ENCODE measurements at places on chromosomes 3 and 15.

GRCh38 chr3:140128631-140129030 is 193.6 kb downstream of the CLSTN2 start:
- DNase-seq: peak; percentile 11

DNA sequence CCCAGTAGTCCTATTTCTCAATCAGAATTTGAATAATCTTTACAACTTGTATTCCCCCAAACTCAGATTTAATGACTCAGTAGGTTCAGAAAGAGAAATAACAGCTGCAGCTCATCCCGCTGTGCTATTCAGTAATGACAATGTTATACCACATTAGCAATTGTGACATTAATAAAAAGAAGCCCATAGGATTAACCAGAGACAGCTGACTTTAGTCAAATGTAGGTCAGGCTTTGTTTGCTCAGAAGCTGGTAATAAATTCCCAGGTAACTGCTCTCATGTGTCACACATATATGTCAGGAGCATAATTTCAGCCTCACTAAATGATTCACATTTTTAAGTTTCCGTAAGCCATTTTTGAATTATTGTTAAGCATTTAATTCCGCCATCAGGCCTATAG is 222.0 kb upstream of the UBE2E2 start:
- no peak for DNase-seq

DNA sequence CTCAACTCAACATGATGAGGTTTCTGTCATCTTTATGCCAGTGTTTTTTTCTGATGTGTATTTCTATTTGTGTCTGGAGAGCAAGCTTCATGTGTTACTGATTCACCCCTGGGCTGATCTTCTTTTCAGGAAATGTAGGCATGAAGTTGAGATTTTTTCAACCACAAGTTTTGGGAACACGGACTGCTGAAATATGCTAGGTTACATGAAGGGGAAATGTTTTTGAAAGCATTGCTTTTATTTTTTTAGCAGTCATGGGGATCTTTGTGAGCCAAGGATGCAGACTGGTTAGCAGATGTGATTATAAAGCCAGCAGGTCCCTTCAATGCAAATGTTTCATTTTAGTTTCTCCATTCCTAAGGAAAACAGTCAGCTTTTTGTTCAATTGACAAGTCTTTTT is 219.3 kb upstream of the COL8A1 start:
- DNase-seq: peak; percentile 90

DNA sequence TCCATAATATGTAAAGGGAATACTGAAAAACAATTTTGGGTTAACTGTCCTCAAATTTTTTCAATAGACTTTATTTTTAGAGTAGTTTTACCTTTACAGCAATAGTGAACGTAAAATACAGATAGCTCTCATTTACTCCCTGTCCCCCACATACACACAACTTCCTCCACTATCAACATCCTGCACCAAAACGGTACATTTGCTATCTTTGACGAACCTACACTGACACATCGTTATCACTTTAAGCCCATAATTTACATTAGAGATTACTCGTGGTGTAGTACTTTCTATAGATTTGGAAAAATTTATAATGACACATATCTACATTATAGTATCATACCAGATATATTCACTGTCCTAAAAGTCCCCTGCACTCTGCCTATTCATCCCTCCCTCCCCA is 16.9 kb upstream of the P2RY1 start:
- DNase-seq: no peak

GRCh38 chr3:55461896-55462295 is 25.2 kb downstream of the WNT5A start:
- peak; percentile 76 for DNase-seq

All from fibroblast of skin of right quadriceps (primary cell).